ENCODE measurements at places on chromosomes 3 and 15. TPM values are rescaled to one million over a fixed set of nuclear protein-coding genes. Genes with fewer than 3 reads are reported as not detected.

DNA sequence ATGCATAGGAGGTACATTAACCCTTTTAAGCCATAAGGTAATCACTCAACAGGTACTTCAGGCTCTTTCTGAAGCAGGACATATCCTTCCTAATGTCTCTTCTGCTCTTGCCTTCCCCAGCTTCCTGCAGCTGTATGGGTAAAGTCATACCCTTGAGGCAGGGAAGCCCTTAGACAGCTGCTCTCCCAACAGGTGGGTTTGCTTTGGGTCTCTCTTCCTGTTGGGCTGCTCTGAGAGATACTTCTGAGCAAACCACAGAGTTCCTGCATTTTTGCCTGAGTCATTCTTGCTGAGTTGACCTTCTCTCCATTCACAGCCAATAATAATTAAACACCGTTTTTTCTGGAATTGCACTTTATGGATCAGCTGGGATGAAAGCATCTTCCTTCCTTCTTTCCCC lies 2.0 kb upstream of the TRAT1 start:
- H3K27ac ChIP-seq, result no peak overlapping the region
- H3K4me3 ChIP-seq, result peak overlapping the region; percentile 16
- peak; percentile 53 for DNase-seq

- H3K27ac ChIP-seq, result no peak overlapping the region
- no peak for DNase-seq
- H3K36me3 ChIP-seq, result no peaks in the 10 kb centered on the region
- H3K4me3 ChIP-seq, result no peak overlapping the region
- H3K27me3 ChIP-seq, result no peaks in the 10 kb centered on the region
- no peaks in the 10 kb centered on the region for H3K4me1 ChIP-seq
These were observed 42.3 kb downstream of the CGNL1 start for GRCh38 chr15:57418635-57419034.

DNA sequence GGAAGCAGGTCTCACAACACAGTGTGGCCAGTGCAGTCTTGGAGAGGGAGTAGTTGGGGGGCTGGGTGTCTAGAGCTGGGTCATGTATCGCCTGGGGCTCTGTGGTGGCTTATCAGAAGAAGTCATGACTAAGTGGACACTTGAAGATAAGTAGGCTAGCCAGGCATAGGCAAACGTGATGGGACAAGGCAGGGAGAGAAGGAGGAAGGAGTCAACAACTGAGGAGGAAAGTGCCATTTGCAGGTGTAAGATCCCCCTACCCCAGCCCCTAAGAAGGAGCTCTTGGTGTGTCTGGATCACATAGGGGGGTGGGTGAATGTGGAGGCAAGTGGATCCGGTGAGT lies 352.3 kb downstream of the LRTM1 start:
- no peak overlapping the region for H3K27ac ChIP-seq
- H3K4me1 ChIP-seq, result no peaks in the 10 kb centered on the region
- no peaks in the 10 kb centered on the region for H3K27me3 ChIP-seq
- no peak overlapping the region for H3K4me3 ChIP-seq
- no peaks in the 10 kb centered on the region for H3K36me3 ChIP-seq
- no peak for DNase-seq

DNA sequence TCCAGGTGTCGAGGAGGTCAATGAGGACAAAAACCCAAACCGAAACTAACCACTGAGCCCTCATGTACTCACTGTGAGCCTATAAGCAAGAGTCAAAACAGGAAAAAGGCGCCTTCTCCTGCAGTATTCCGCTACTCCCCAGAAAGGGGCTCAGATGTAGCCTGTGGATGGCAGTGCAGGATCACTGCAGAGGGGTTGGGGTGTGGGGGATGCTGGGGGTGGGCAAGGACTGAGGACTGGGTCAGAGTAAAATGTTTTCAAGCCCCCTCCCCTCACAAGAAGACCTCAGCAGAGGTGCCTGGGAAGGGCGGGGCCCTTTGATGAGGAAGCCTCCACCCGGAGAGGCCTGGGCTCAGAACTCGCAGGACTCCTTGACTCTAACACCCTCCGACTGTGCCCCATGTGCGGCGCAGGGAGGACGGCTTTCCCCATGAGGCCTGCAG lies 170.1 kb downstream of the OSBPL10 start:
- no peak for DNase-seq
- H3K4me1 ChIP-seq, result peaks cover 13% of the 10 kb centered on the region
- H3K27ac ChIP-seq, result no peak overlapping the region
- no peak overlapping the region for H3K4me3 ChIP-seq
- no peaks in the 10 kb centered on the region for H3K36me3 ChIP-seq

Gene LRTM1
- total RNA-seq, result 0.47 TPM

DNA sequence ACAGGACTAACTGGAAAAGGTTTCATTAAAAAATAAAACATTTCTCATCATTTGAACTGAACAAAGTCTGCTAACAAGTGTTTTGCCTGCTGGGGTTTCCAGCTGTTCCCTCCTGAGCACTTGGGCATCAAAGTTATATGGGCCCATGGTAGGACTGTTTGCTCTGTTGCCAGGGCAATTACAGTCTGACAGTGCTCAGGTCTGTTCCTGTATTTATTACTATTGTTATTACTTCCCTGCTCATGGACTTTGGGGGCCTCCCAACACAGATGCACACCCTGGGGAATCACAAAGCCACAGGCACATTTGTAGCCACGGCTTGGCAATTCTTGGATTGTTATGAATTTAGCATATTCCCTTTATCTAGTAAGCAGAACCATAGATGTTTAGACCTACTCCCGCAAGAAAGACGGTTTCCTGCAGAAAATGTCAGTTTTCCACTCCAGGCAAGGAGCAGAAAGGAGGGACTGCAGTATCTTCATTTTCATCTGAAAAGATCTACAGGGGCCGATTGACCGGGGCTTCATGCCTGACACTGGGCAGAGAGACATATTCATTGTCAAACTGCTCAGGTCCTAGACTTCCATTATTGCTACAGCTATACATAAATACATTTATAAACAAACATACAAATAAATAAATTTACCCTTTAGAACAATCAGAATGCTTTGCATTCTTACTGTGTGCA lies 580.2 kb downstream of the AGBL1 start:
- no peak for DNase-seq
- no peak overlapping the region for H3K4me3 ChIP-seq
- H3K4me1 ChIP-seq, result no peaks in the 10 kb centered on the region
- H3K36me3 ChIP-seq, result no peaks in the 10 kb centered on the region
- no peaks in the 10 kb centered on the region for H3K27me3 ChIP-seq
- H3K27ac ChIP-seq, result no peak overlapping the region

Gene VGLL3
- total RNA-seq, result 0.24 TPM

DNA sequence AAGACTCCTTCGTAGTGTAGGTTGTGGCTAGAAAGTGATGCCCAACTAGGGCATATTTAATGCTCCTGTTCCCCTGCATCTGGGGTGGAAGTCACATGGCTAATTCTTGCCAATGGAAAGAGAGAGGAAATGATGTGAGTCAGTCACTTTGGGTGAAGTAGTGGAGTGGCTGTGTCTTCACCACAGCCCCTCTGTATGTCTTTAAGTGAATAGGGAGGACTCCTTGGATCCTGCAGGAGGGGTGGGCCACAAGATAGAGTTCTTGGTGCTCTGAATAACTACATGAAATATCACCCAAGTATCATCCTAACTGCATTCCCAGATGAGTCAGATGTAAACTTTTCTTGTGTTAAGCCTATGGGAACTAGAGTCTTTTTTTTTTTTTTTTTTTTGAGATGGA lies 17.8 kb upstream of the MB21D2 start:
- H3K36me3 ChIP-seq, result no peaks in the 10 kb centered on the region
- H3K4me3 ChIP-seq, result no peak overlapping the region
- H3K27ac ChIP-seq, result no peak overlapping the region
- no peaks in the 10 kb centered on the region for H3K4me1 ChIP-seq
- no peaks in the 10 kb centered on the region for H3K27me3 ChIP-seq
- DNase-seq, result no peak

DNA sequence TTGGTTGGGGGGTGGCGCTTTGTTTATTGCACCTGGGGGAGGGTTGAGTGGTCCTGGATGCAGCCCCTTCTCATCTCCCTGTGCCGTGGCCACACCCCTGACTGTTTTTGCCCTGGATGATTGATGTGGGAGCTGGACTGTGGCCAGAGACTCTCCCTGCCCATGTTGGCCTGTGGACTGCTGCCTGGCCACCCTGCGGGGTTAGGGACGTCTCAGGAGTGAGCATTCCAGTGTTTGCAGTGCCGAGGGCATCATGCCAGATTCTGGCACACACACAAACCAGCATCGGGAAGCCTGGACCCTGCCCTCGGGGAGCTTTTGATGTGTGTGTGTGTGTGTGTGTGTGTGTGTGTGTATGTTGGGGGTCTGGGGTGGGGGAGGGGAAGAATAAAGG lies 15.8 kb downstream of the APBA2 start:
- no peak overlapping the region for H3K27ac ChIP-seq
- H3K4me1 ChIP-seq, result peaks cover 6% of the 10 kb centered on the region
- no peak for DNase-seq
- no peaks in the 10 kb centered on the region for H3K36me3 ChIP-seq

- no peaks in the 10 kb centered on the region for H3K27me3 ChIP-seq
- H3K4me3 ChIP-seq, result no peak overlapping the region
- no peak for DNase-seq
- no peak overlapping the region for H3K27ac ChIP-seq
- no peaks in the 10 kb centered on the region for H3K4me1 ChIP-seq
- H3K36me3 ChIP-seq, result no peaks in the 10 kb centered on the region
These were observed 23.0 kb upstream of the EPHB1 start for GRCh38 chr3:134772011-134772410.

- H3K36me3 ChIP-seq, result no peaks in the 10 kb centered on the region
- no peak overlapping the region for H3K4me3 ChIP-seq
- H3K27ac ChIP-seq, result no peak overlapping the region
These were observed 67.1 kb upstream of the UBE2E2 start for GRCh38 chr3:23136054-23136453.

- H3K4me1 ChIP-seq, result peaks cover 79% of the 10 kb centered on the region
- DNase-seq, result no peak
- peaks cover 54% of the 10 kb centered on the region for H3K36me3 ChIP-seq
- no peaks in the 10 kb centered on the region for H3K27me3 ChIP-seq
These were observed 2.3 kb upstream of the TLR9 start for GRCh38 chr3:52227766-52228165.

Gene TTLL13
- total RNA-seq, result 0.14 TPM

DNA sequence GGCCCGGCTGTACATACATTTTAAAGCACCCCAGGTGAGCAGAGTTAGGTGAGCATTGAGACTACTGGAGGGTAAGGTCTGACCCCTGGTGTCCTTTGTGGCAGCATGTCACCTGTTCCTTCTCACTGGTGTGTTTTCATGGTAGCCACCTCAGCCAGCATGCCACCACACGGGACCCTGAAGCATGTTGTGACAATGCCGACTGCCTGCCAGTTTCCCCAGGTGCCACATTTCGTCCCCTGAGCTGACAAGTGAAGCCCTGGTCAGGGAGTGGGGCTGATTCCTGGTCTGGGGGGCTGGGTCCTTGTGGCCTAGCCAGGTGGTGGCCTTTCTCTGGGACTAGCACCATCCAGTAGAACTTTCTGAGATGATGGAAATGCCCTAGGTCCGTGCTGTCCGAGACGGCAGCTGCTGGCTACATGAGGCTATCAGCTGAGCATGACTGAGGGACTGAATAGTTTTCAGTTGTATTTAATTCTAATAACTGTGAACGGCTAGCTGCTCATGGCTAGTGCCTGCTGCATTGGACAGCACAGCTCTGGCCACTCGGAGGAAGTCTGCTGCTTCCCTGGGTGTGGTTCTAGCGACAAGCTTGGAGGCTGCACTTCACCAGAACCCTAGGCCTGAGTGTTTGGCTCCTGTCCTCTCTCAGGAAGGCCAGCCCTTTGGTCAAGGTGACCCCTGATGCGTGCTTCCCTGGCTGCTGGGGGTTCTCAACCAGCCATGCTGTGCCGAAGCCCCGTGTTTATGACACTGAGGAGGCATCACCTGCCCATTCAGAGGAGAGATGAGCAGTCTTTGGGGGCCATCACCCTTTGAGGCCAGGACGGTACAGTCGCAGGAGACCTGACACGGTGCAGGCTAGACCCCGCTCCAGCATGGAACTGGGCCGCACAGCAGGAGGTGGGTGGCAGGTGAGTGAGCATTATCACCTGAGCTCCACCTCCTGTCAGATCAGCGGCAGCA lies 3.9 kb downstream of the C3orf22 start:
- H3K27me3 ChIP-seq, result no peaks in the 10 kb centered on the region
- no peaks in the 10 kb centered on the region for H3K36me3 ChIP-seq
- H3K27ac ChIP-seq, result no peak overlapping the region
- no peak overlapping the region for H3K4me3 ChIP-seq

Gene P2RY12
- total RNA-seq, result 2.9 TPM

DNA sequence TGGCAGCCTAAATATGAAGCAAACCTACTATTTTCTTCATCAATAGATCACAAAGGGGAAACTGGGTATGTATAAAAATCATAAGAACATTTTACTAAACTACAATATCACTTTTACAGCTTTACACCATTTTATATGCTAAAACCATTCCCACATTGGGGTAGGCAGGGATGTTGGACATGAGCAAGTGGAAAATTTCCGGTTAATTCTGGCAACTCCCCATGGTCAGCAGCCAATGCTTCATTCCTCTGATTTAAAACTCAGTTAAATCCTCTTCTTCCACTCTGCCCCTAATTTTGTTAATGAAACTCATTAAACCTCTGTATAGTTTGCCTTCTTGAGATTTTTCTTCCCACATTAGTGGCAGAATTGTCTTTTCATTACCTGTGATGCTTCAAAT lies 552.5 kb upstream of the NECTIN3 start:
- H3K4me3 ChIP-seq, result no peak overlapping the region
- no peaks in the 10 kb centered on the region for H3K27me3 ChIP-seq
- no peak for DNase-seq
- no peak overlapping the region for H3K27ac ChIP-seq
- H3K36me3 ChIP-seq, result no peaks in the 10 kb centered on the region

DNA sequence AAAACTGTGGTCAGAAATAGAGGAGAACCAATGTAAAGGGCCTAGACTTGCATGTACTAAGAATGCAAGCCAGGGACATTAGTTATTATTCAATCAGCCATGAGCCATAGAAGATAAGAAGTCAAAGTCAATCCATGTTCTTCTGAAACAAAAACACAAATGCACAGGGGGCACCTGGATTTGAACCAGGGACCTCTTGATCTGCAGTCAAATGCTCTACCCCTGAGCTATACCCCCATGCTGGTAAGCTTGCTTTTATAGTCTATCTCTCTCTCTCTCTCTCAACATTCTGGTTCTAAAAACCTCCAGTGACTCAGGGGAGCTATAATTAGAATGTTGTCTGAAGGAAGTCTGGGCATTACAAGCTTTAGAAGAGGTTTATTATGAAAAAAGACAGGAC lies 85.6 kb upstream of the ACP3 start:
- H3K4me3 ChIP-seq, result no peak overlapping the region
- no peak overlapping the region for H3K27ac ChIP-seq
- no peak for DNase-seq
- H3K4me1 ChIP-seq, result no peaks in the 10 kb centered on the region
- no peaks in the 10 kb centered on the region for H3K36me3 ChIP-seq
- no peaks in the 10 kb centered on the region for H3K27me3 ChIP-seq
